Retina (tissue), 1 donor: ENCODE measurements at places on chromosomes 7 and 10.
A peak's percentile ranks its signal among the peaks of the same experiment; 100 is the strongest.

DNA sequence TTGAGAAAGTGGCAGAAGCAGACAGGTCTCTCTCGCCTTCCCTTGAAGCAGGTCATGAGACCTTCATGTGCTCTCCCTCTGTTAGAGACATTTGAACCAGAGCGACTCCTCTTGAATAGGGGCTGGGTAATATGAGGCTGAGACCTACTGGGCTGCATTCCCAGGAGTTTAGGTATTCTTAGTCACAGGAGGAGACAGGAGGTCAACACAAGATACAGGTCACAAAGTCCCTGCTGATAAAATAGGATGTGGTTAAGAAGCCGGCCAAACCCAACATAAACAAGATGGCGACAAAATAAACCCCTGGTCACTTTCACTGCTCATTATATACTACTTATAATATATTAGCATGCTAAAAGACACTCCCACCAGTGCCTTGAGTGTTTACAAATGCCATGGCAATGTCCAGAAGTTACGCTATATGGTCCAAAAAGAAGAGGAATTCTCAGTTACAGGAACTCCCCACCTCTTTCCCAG lies 43.5 kb upstream of the MSRB2 start:
- DNase-seq: no peak

DNA sequence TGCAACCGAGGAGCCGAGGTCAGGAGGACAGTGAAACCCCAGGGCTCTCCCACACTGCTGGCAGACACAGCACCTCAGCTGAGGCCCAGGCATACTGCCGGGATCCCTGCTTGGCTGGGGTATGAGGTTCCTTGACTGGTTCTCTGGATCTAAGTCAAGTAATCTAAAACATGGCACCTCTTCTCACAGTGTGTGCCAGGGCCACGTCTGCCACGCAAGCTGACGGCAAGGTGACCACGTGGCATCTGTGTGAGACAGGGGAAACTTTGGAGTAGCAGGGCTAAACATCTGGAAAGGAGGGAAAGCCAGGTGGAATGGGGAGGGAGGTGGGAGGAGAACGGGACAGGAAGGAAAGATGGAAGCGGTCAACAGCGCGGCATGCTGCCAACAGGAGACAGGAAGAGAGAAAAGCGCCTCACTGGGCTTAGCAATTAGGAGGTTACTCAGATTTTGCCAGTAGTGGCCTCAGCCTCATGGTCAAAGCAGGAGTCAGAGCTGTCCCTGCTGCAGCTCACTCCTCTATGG lies 103.7 kb downstream of the CXCL12 start:
- no peak for DNase-seq

DNA sequence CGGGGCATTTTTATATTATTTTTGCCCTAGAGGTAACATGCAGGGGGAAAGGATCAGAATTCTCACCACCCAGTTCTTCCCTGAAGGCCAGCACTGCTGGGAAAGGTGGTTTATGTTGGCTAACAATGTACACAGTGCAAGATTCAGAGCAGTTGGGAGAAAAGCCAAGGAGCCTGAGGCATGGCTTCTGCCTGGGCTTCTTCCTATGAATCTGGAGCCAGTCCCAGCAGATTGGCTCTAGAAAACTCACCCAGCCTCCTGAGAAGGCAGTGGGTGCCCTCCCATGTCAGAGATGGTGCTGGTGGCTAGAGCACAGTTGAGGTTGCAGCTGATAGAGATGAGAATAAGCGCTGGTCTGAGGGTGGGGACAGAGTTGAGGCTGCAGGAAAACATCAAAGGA lies 44.7 kb upstream of the GPR26 start:
- no peak for DNase-seq

DNA sequence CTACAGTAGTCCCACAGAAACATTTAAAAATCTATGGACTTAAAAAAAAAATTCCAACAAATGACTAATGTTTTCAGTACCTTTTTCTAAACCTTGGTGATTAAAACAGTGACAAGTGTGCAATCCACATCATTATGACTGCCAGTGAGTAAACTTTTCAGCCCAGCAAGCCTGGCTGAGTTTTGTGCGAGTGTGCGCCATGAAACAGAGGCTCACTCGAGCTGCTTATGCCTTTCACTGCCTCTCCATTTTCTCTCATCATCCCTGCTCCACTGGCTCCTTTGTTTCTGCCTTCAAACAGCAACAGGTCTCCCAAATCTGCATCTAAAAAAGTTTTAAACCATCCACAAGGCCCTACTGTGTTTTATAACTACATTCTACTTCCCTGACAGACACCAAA lies 105.8 kb downstream of the USP6NL start:
- peak; percentile 55 for DNase-seq

DNA sequence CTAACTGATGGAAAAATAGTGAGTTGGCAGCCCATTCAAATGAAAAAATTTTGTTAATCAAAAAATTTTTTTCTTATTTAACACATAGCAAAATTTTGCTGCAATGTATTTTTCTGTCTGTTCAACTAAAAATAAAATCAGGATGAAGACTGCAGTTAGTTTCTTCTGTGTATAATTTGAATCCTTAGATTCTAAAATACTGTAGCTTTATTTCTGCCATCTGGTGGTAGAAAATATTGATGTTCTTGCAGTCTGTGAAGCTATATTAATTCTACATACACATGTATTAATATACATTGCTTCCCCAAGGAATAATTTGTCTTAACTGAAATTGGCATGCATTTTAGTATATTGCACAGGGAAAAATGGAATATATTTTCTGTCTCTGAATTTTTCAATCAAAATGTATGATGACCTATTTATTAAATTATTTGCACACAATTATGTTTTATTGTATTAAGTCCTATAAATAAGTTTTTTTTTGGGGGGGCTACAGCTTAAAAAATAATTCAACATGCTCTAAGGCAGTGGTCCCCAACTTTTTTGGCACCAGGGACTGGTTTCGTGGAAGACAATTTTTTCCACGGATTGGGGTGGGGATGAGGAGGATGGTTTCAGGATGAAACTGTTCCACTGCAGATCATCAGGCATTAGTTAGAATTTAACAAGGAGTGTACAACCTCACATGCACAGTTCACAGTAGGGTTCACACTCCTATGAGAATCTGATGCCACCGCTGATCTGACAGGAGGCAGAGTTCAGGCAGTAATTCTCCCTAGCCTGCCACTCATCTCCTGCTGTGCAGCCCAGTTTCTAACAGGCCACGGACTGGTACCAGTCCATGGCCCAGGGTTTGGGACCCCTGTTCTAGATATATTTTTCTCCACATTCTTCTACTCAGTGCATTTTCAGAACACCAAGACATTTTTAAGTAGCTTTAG lies 119.4 kb downstream of the GNAT3 start:
- no peak for DNase-seq

DNA sequence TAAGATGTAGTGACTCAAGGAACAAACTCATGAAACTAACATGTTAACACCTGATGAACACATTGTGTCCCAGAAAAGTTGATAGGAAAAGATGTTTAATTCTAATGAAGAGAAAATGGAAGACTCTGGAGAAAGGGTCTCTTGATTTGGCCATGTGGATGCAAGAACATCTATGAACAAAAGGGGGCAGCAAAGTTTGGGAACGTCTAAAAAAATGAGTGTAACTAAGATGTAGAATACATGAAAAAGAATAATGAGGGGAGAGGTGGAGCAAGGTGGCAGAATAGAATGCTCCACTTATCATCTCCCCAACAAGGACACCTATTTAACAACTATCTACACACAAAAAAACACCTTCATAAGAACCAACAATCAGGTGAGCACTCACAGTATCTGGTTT lies 805.1 kb downstream of the TNS3 start:
- DNase-seq: no peak

GRCh38 chr7:82572195-82572880 lies 128.8 kb upstream of the CACNA2D1 start:
- DNase-seq: peak; percentile 81

- no peak for DNase-seq
These were observed 212.5 kb downstream of the ADAM12 start for GRCh38 chr10:126175641-126176262.

- DNase-seq: peak; percentile 20
These were observed 205.9 kb downstream of the SEC23IP start for GRCh38 chr10:120098232-120098930.
